ENCODE measurements at places on chromosomes 7 and 10.

DNA sequence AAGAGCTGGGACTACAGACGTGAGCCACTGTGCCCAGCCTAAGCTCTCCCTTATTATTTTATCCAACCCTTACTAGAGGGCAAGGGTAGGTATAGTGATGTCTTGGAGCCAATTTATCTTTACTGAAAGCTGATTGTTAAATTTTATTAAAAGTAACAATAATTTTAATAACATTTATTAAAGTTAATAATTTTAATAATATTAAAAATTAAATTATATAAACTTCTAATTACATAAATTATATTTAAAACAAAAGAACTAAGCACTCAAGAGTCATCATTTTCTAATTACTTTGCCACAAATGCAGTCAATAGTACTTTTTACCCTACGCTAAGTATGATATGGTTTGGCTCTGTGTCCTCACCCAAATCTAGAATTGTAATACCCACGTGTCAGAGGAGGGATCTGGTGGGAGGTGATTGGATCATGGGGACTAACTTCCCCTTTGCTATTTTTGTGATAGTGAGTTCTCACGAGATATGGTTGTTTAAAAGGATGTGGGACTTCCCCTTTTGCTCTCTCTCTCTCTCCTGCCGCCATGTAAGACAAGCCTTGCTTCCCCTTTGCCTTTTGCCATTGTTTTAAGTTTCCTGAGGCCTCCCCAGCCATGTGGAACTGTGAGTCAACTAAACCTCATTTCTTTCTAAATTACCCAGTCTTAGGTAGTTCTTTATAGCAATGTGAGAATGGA lies 58.4 kb upstream of the ETV1 start:
- no peak for DNase-seq

DNA sequence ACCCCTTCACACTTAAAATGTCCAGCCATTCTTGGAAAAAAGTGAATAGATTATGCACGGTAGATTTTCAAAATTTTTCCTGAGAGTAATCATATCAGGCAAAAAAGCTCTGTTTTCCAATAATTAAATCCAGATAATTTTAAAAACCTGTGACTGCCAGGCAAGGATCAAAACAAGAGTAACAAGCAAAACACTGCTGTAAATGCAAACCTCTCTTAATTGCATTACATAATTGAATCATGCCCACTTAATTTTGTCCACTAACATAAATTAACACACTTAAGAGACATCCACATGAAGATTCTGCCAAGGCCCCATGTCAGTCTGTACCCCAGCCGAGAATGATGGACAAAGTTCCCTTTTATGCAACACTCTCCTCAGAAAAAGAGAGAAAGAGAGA lies 135.3 kb downstream of the FGFR2 start:
- DNase-seq: no peak

- DNase-seq: no peak
Observed at GRCh38 chr10:121579656-121580055, 18.6 kb downstream of the FGFR2 start.

- DNase-seq: no peak
Observed at GRCh38 chr10:55793024-55793423, 568.0 kb downstream of the ZWINT start.

DNA sequence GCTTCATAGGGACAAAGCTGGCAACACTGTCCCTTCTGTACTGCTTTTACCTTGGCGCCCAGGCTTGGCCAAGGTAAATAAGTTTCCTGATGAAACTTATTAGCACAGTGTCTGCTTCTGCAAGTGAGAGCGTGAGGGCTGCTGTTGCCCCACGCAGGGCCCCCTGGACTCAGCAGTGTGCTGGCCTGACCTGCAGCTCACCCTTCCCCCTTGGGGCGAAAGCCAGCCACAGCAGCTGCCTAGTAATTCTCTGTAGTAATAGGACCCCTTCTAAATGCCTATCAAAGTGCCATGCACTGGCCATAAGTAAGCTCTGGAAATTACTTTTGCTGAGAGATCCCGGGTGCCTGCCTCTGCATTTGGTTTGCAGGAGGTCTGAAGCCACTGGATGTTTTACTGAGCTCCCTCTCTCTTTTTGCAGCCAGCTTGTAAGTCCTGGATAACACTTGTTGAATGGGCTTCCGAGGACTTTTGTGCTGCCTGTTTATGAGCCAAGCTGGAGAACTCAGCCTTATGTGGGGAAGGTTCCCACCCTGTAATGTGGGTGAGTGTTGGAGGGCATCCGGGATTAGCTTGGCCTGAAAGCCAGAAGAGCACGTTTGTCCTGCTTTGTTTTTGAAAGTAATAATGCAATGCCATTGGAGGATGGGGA lies 293.9 kb downstream of the C7orf25 start:
- no peak for DNase-seq

DNA sequence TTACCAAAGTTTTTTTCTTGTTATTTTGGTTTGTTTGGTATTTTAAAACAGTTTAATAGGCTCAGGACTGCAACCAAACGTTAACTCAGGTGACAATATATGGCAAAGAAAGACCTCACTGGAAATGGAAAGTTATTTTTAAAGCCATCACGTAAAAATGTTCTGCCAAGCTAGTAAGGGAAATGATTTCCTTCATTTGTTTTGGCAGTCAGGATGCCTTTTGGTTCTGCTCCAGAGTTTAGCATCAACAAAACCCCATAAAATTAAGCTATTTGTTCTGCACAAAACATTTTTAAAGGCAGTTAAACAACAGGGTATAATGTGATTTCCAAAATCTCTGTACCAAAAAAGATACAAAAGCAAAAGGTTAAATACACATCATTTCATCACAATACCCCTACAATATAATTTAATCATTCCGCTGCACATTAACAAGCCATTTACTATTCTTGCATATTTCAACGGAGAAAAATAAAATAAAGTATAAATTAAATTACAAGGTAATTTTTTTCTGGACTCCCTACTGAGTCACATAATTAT lies 172.4 kb downstream of the SEMA3E start:
- DNase-seq: no peak
